ENCODE measurements at places on chromosomes 6 and 20.

- no peak for DNase-seq
Observed at GRCh38 chr6:136411025-136411325, 121.3 kb upstream of the BCLAF1 start.

- DNase-seq, result no peak
Observed at GRCh38 chr6:134523903-134524650, 206.2 kb upstream of the SGK1 start.

GRCh38 chr6:46356543-46356942, 134.7 kb downstream of the RCAN2 start:
- no peak for DNase-seq

- no peak for DNase-seq
Observed at GRCh38 chr6:148989585-148989984, 242.8 kb downstream of the UST start.

GRCh38 chr6:129832299-129832698, 28.8 kb downstream of the TMEM244 start:
- DNase-seq, result no peak

DNA sequence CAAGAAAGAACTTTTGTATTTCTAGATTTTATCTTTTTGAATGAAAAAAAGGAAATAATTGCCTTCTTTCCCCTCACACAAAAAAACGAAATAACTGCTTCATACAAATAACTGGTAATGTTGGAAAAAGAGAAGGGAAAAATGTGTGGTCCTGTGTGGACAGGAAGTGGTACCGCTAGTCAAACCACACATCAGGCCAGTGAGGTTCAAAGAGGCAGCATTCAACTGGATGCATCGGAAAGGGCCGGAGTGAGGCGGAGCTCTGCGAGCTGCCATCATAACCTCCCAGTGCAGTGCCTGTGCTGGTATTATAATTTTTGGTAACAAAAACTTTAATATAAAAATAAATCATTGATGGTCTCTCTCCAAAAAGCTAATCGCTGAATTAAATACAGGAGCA, 111.2 kb downstream of the IRF4 start:
- no peak for DNase-seq

- DNase-seq, result no peak
Observed at GRCh38 chr6:137724018-137724403, 143.0 kb upstream of the TNFAIP3 start.

DNA sequence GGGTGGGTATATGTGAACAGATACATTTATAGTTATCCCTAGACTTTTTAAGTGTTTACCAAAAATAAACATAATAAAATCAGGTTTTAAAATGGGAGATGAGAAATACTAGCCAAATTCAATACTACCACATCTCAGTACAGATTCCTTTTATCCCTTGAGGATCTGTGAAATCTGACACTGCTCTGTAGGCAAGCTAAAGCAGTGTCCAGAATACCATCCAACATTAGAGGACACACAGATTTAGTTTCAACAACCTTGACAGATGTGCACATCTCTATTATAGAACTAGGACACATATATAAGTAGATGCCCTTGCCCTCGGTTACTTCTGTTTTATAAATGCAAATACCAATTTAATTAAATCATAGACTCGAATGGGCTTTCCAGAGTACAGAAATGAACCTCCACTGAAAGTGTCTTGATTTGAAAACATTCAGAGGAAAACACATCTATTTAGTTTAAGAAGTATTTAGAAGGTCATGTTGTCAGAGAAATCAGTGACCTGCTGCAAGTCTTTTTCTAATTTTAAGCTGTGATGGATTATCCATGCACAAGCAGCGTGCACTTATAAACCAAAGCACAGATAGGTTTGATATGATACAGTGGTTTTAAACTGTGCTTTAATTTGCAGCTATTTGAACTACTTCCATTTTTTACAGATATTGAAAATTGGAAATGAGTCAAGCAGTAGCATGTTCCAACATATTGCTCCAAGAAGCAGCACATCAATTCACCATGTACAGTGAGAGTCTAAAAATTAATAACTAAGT, 156.3 kb upstream of the EPHA7 start:
- DNase-seq, result no peak

DNA sequence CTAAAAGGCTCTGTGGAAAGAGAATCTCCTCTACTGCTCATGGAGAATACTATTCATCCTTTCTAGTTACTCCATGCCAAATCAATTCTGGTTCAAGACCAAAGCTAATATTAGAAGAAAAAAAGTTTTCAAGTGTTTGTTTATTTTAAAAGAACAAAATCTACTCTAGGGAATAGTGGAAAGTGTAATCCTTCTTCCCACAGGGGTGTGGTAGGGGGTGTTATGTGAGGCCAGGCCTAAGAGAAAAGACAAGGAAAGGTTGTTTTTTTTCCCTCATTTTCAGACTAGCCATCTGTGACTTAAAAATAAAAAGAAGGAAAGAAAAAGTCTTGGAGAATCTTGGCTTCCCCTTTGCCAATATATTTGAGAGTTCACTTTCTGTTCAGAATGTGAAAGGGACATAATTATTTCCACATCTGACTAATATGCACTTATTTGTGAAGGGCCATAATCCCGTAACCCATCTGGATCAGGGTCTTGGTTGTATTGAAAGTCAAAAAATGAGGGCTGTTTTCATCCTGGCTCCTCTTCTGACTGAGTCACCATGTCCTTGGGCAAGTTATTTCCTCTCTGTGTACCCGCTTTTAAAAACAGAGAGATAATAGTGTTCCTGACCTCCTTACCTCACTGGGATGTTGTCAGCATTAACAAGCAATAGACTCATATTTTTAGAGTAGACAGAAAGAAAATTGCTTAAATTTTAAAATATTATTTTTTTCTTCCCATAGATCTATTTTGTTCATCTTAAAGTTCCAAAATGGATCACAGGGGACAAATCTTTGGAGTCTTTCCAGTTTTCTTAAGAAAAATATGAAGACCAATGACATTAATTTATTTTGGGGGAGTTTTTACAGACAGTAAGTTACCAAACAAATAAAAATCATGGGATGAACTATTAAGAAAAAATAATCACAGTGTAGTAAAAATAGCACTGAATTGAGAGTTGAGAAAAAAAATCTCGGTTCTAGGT, 233.7 kb downstream of the IBTK start:
- DNase-seq, result no peak

- DNase-seq, result no peak
Observed at GRCh38 chr6:138572167-138572875, 73.0 kb upstream of the NHSL1 start.
